ENCODE measurements at places on chromosomes 5 and 9.

DNA sequence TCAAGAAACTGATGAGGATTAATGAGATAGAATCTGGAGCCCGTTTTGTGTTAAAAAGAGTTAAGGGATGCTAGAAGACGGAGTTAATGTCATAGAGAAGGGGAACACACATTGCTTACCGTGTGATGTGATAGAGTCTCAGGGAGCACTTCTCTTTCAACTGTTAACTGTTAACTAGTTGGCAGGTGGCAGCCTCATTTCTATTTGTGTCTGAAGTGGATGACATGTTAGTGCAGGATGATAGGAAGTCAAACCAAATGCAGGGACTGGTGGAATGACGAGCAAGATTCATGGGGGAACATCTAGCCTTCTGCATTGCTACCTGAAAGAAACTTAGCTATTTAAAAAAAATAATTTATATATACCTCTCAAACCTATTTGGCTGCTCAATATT, 222.7 kb downstream of the MAST4 start:
- no peak for DNase-seq

DNA sequence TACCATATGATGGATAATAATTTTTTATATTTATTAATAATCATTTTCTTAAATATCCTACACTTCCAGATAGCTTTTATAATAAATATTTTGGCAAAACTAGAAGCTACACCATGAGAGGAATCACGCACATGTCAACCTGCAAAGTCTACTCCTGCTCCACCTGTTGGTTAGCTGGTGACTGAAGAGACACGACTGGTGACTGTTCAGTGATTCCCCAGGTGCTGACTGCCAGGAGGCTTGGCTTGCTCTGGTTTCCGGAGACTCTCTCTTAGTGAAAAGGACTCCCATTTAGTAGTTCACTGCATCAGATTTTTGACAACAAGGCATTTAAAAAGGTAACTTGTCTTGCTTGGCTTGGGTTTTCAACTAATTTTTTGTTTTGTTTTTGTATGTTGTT, 20.9 kb downstream of the GZMA start:
- DNase-seq: no peak

- DNase-seq: no peak
Measured at GRCh38 chr5:177565046-177565445, 10.7 kb upstream of the FAM193B start.

GRCh38 chr5:169222934-169223594, 77.9 kb downstream of the SLIT3 start:
- DNase-seq: no peak

DNA sequence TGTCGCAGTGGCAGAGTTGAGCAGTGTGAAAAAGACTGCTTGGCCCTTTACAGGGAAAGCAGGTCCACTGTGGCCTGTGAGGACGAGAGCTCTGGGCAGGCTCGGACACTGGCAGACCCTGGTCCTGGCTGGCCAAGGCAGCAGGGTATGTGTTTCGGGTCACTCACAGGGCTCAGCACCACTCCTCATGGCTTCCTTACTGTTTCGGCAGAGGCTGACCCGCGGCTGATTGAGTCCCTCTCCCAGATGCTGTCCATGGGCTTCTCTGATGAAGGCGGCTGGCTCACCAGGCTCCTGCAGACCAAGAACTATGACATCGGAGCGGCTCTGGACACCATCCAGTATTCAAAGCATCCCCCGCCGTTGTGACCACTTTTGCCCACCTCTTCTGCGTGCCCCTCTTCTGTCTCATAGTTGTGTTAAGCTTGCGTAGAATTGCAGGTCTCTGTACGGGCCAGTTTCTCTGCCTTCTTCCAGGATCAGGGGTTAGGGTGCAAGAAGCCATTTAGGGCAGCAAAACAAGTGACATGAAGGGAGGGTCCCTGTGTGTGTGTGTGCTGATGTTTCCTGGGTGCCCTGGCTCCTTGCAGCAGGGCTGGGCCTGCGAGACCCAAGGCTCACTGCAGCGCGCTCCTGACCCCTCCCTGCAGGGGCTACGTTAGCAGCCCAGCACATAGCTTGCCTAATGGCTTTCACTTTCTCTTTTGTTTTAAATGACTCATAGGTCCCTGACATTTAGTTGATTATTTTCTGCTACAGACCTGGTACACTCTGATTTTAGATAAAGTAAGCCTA, 15.7 kb downstream of the SQSTM1 start:
- DNase-seq: peak; percentile 60

GRCh38 chr5:68365889-68366288, 150.3 kb downstream of the PIK3R1 start:
- no peak for DNase-seq

GRCh38 chr5:9523090-9523823, 22.6 kb downstream of the SEMA5A start:
- DNase-seq: peak; percentile 60
